ENCODE measurements at places on chromosomes 12 and 14. TPM values are rescaled to one million over a fixed set of nuclear protein-coding genes. Genes with fewer than 3 reads are reported as not detected.

Gene MANSC4
- not detected for total RNA-seq

Gene HOXC6
- 1.2 TPM for total RNA-seq

Gene ATP23
- total RNA-seq = 3.9 TPM

Gene NFE2
- total RNA-seq = under 0.01 TPM

Gene NTF3
- total RNA-seq = not detected

Gene TEAD4
- 4.7 TPM for total RNA-seq

Gene AMHR2
- total RNA-seq = not detected

Gene NEDD1
- 11.0 TPM for total RNA-seq

Gene CAPZA3
- not detected for total RNA-seq

Gene HOTAIR
- not detected for total RNA-seq

Gene RNASE4
- 20.0 TPM for total RNA-seq

Gene PTHLH
- 3.9 TPM for total RNA-seq

Gene KRT83
- total RNA-seq = not detected

Gene ALDH2
- total RNA-seq = 6.2 TPM

Gene LHX5
- 1.2 TPM for total RNA-seq

Gene SLC25A47
- not detected for total RNA-seq

Gene PLCZ1
- not detected for total RNA-seq

Gene TMEM132C
- not detected for total RNA-seq

Gene AMN
- 4.2 TPM for total RNA-seq

Gene C12orf42
- total RNA-seq = 0.43 TPM

Gene C12orf54
- total RNA-seq = not detected

Gene TPPP2
- not detected for total RNA-seq

Gene DIO2
- total RNA-seq = 0.39 TPM

Gene ARHGEF25
- total RNA-seq = 22.4 TPM

Gene BEST3
- under 0.01 TPM for total RNA-seq

Gene MANSC1
- 6.4 TPM for total RNA-seq

Gene DPPA3
- not detected for total RNA-seq

Gene ADGRD1
- total RNA-seq = not detected

Gene DBX2
- total RNA-seq = not detected

Gene CHST11
- 46.8 TPM for total RNA-seq

Gene KLRB1
- not detected for total RNA-seq

Gene SLCO1A2
- total RNA-seq = not detected

Gene IAPP
- not detected for total RNA-seq

Gene KLHDC1
- total RNA-seq = 9.8 TPM

Gene TWF1
- 47.9 TPM for total RNA-seq

Gene AQP6
- not detected for total RNA-seq

Gene CISTR
- not detected for total RNA-seq

Gene NFATC4
- 59.3 TPM for total RNA-seq

Gene RFLNA
- total RNA-seq = 3.8 TPM

Gene ERP27
- total RNA-seq = 14.1 TPM

Gene PALS1
- 13.2 TPM for total RNA-seq

Gene HNF1A
- total RNA-seq = not detected

Gene MYO1A
- not detected for total RNA-seq

Gene CRACR2A
- 1.2 TPM for total RNA-seq

Gene WNT1
- total RNA-seq = 0.11 TPM
